ENCODE measurements at places on chromosomes 2 and 18.

- DNase-seq: no peak
Measured at GRCh38 chr2:136327162-136327852, 209.4 kb upstream of the CXCR4 start.

GRCh38 chr2:152071092-152071491 is 27.8 kb downstream of the CACNB4 start:
- no peak for DNase-seq

DNA sequence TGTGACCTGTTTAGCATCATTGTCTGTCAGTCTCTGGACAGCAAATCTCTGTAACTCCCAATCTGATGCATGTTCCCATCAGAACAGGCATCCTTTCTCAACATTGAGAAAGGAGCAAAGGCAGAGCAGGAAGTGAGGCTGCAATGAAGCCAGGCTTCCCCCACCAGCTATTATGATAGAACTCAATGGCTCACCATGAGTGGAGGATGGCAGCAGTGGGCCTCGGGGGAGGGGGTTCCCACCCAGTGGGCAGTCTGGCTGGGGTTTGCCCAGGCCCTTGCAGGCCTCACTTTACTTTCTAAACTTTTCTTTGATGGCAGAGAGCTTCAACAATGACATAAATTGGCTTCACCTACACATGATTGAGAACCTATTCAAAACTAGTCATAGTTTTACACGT is 240.6 kb upstream of the CXCR4 start:
- no peak for DNase-seq

- DNase-seq: no peak
Measured at GRCh38 chr2:207939342-207940108, 85.8 kb downstream of the PLEKHM3 start.

DNA sequence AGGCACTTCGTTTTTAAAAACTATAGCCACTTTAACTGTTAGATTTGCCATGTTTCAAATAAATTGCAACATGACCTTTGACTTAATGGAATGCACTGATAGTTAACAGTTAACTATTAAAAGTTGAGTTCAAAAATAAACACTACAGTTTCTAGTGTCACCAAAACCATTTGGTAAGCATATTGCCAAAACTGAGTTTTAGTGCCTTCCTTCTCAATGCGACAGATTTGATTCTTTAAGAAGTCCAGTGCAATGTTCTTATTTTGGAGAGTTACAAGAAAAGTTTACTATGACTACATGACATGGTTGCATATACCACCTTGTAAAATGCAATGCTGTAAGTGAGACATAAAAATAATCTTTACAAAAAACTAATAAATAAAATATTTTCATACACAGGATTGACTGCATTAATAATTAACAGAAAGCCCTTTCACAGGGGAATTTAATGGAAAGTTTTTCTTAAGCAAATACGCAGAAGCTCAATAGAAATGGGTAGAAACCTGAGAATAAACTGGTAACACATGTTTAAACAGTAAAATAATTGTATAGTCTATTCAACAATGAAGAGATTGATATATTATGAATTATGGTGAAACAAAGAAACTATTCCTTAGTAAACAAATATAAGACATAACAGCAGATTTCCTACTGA is 53.8 kb downstream of the GRB14 start:
- DNase-seq: no peak

- no peak for DNase-seq
Measured at GRCh38 chr2:174570318-174570958, 27.2 kb downstream of the WIPF1 start.

DNA sequence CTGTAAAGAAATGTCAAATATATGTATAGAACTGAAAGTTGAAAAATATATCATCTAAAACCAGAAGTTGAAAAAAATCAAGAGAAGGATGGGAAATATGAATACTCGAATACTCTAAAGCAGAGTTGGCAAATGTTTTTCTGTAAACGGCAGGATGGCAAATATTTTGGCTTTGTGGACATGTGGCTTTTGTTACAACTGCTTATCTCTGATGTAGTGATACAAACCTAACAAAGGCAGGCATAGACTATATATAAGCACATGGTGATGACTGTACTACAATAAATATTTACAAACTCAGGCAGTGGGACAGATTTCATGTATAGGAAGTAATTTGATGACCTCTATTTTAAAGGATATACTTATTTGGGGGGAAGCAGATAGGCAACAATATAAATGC is 224.6 kb upstream of the LRRTM4 start:
- DNase-seq: no peak

DNA sequence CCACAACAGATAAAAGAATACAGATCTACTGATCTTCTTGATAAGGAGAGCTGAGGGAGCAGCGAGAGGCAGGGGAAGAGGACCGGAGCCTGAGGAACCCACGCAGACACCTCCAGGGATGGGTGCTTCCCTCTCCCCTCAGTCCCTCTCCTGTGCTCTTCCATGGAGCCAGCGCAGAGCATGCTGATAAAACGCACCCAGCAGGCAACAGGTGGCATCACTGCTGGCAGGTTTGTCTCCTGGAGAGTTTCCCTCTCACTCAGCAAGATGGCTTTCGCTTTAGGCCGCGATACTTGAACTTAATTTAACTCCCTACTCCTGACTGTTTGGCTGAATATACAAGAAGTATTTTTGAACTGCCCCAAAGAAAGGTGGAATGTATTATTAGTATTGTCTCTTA is 163.0 kb upstream of the REV1 start:
- DNase-seq: no peak

DNA sequence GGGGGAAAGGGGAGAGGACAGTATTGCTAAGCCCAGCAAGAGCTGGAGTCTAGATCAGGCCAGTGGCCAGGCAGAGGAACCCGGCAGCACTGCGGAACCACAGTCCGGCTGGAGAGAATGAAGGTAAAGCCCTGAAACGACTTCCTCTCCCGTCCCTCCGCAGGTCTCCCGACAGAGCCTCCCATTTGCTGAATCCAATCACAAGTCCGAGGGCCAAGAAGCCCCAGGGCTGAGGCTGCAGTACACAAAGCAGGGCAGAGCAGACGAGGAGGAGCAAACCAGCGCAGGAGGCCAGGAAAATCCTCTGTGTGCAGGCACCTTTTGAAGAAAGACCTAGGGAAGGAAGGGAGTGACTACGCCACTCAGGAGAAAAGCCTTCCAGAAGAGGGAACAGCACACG is 104.4 kb downstream of the OSBPL1A start:
- DNase-seq: no peak

- no peak for DNase-seq
Measured at GRCh38 chr2:106274668-106275067, 80.6 kb upstream of the UXS1 start.

DNA sequence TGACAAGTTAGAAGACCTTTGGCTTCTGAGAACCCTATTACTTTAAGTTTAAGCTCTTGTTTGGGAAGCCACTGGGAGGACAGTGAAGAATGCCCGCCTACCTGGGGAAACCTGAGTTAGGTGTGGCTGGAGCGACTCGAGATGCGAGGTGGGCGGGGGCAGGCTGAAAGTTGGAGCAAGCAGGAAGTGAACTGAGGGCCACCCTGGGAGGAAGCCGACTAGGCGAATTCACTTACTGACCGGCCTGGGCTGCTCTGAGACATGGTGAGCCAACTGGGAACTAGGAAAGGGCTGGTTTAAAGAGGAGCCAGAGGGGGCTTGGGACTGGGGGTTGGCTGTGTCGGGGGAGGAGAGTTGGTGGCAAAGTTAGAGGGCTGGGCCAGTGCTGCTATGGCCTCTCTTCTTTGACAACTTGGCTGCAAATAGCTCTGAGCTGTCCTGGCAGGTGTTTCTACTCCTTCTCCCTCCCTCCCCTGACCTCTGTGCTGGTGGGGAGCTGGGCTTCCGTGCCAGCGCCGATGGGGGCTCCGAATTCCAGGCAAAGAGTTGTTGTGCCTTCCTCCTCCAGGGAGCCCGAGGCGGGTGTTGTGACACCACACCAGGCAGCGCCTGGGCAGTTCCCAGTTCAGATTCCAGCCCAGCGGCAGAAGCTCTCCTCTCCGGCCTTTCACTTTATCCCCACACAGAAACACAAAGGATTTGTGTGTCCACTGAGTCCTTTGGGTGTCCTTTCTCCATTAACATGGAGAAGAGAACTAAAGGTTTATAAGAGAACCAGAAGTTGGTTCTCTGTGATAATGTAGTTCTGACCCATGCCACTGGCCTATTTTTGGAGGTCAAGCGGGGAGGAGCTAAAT is at the start of gene VAMP8:
Gene VAMP8, plus strand, starts transcription at position 201 of the 857 bp plus-strand sequence. Its CDS starts 61 bp downstream, at position 262.
- DNase-seq: no peak

GRCh38 chr2:190121971-190122370 is 59.4 kb upstream of the MSTN start:
- DNase-seq: no peak

DNA sequence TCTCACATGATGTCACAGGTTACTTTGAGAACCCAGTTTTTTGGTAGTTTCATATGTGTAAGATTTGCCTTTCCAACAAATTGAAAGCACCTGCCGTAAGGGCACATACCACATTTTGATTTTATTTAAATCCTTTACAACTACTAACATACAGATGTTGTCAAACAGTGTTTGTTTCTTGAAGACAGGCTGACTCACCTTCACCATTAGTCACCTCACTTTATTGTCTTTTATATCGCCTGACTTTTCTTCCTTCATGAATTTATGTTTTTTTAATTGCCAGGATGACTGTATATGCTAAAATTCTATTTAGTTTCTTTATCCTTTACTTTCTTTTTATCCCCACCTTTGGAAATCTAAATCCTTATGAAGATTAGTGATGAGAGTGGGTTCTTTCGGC is 886.7 kb downstream of the SUCLG1 start:
- no peak for DNase-seq

GRCh38 chr2:232538671-232539070 is 821 bp upstream of the CHRNG start:
- no peak for DNase-seq

DNA sequence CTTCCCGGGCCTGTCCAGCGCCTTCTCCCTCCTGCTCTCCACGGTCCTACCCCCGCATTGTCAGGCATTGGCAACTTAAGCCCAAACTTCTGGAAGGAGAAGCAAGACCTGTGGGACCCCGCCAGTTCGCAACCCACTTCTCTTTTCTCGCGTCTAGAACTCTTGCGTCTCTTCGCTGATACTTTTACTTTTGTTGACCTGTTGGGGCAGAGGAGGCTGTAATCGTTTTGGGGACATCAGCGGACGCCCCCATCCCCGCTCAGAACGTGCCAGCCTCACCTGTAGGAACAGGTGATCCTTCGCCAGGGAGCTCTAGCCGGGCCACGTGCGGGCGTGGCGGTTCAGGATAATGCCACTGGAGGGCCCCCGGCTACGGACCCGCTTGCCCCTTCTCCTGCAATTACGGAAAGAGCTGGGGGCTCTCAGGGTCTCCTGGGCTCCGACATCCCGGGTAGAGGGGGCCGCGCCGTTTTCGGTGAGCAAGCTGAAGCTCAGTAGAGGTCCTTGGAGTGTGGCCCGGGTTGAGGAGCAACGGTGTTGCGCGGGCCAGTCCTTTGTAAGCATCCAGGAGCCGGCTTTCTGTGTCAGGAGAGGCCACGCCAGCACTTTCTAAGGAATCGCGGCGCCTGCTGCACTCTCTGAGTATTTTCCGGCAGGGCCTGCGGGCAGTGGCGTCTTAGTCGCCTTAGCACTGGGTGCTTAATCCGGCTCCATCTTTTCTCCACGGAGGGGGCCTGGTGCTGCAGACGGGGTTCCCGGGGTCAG is 1.6 kb downstream of the MTCL1 start:
- peak; percentile 53 for DNase-seq

DNA sequence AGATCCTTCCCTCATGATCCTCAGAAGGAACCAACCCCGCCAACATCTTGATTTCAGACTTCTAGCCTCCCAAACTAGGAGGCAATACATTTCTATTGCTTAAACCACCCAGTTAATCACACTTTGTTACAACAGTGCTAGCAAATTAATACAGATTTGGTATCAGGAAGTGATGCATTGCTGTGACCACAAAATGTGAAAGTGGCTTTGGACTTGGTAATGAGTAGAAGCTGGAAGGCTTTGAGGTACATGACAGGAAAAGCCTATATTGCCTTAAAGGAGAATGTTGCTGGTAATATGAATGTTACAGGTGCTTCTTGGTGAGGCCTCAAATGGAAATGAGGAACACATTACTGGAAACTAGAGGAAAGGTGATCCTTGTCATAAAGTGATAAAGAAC is 260.3 kb downstream of the SATB2 start:
- DNase-seq: no peak

DNA sequence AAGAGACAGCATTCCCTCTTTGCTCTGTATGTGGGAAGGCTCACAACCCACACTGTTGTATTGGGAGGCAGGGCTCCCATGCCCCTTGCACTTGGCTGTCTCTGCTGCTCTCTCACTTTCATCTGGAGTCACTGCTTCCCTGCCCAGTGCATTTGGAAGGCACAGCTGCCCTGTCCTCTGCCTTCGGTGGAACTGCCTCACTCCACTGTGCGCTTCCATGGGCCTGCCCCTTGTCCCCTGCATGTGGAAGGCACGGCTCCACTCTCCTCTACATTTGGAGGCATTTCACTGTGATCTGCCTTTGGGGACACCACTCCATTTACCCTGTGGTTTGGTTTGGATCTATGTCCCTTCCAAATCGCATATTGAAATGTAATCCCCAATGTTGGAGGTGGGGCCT is 9.1 kb upstream of the PROM2 start:
- DNase-seq: no peak

- no peak for DNase-seq
Measured at GRCh38 chr2:207320381-207321159, 154.8 kb upstream of the KLF7 start.

- peak; percentile 73 for DNase-seq
Measured at GRCh38 chr2:216694082-216694825, 1.1 kb downstream of the IGFBP5 start.

- no peak for DNase-seq
Measured at GRCh38 chr2:134104754-134105153, 149.1 kb upstream of the MGAT5 start.

DNA sequence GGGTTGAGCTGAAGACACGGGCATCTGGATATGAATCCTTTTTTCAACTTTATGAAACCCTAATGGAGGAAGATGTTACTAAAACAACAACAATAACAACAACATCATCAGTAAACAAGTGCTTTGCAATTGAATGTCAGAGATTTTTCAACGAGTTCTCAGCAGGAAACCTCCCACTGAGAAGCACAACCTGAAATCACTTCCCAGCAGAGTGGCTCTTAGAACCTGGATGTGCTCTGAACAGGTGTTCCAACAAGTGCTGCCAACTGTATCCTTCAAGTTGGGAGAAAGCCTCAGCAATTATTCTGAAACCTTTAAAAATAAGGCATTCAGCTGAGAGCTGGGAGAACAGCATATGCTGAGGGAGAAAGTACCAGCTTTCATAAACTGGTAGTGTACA is 1622.7 kb upstream of the CELF4 start:
- DNase-seq: no peak

GRCh38 chr2:173572848-173573247 is 218.2 kb downstream of the CDCA7 start:
- no peak for DNase-seq

- no peak for DNase-seq
Measured at GRCh38 chr18:44149706-44150105, 531.0 kb upstream of the SETBP1 start.

GRCh38 chr2:199833525-199833924 is 17.5 kb downstream of the FTCDNL1 start:
- no peak for DNase-seq

All from femur (tissue), 1 donor.